NCI-H187 treated with DMSO at 0.1 percent for 48 hours (cell line): ENCODE measurements at places on chromosomes 6 and 20.

GRCh38 chr6:154289818-154290508, 66.6 kb downstream of the IPCEF1 start:
- no peak for DNase-seq

GRCh38 chr6:85081102-85081501, 316.7 kb upstream of the TBX18 start:
- no peak for DNase-seq

- no peak for DNase-seq
Observed at GRCh38 chr20:56867128-56867527, 238.0 kb downstream of the TFAP2C start.

- no peak for DNase-seq
Observed at GRCh38 chr20:17678886-17679285, 3.2 kb downstream of the RRBP1 start.

- no peak for DNase-seq
Observed at GRCh38 chr6:145339089-145339488, 396.2 kb downstream of the EPM2A start.

GRCh38 chr6:130946076-130946475, 117.0 kb downstream of the EPB41L2 start:
- no peak for DNase-seq

DNA sequence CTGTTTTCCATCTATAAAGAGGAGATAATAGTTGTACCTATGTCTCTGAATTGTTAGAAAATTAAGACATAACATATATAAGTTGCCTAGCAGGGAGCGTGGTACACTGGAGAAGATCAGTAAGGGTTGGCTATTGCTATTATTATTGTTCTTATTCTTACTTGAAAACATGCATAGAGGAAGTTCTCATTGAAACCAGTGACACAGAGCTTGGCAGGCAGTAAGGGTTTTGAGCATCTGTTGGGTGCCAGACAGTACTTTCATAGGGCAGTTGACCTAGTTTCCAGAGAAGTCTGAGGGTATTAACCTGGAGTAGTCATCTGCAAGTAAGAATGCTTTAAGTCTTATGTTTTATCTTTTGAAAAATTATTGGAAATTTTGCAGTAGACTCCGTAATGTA, 13.3 kb upstream of the SGK1 start:
- no peak for DNase-seq

DNA sequence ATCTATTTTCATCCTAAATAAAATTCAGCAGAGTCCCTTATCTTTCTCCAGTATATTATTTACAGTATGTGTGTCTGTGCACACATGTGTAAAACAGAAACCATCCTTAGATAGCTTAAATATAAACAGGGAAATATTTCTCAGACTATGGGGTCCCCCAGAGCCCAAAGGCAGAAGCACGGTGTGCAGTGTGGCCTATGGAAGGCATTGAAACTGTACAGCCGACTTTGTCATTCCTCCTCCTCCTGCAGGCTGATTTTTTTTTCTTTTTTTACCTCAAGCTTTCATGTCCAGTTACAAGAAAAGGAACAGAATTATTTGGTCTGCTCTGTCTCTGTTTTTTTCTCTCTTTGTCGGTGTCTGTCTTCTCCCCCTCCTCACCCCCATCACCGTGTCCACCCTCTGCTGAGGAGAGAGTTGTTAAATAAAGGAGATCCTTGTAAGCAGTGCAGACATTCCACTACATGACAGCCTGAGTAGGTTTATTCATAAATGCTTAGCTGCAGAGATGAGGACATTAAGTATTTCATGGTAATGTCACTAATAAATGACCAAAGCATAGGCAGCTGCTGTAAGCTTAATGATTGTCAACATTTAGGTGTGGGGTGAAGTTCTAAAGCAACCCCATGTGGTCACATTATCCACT, 31.8 kb upstream of the SLC35D3 start:
- DNase-seq, result no peak

DNA sequence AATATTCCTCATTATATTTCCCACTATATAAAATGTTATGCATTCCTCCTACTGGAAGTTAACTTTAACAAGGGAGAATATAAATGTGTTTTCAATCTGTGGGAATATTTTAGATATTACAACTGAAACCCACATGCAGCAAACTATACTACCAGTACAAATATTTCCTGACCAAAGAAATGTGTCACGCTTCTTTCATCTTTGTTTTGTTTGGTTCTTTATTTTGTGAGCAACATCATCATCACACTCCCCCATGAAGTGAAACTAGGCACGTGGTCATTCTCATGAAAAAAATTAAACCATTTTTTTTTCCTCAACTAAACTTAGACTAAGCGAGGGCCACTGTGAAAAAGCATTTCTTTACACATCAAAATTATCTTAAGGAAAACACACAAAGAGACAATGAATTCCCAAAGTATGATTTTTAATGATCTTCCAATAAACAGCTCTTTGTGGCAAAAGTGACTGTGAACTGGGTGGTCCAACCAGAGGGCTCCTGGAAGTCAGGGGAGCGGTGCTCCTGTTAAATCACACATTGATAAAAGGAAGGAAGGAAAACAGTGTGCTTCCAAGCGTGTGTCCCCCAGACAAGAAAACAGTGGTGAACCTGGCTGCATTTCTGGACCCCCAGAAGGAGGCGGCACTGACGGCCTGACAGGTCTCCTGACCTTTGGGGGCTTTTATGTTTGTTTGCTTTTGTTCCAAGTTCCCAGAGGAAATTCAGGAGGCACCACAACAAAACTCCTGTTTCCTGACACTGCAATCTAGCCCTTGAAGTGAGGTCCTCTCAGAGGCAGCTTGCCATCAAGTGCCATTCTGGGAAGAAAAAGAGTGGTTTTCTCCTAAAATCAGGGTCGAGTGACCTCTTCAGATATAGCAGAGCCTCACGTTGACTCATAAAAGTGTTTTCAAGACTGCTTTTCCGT, 166.8 kb upstream of the FOXQ1 start:
- DNase-seq, result no peak

GRCh38 chr6:90458353-90459224, 128.3 kb downstream of the MAP3K7 start:
- no peak for DNase-seq

GRCh38 chr6:11433860-11434259, 103.7 kb upstream of the TMEM170B start:
- no peak for DNase-seq

GRCh38 chr20:44615876-44616603, 33.7 kb downstream of the PKIG start:
- DNase-seq, result no peak

DNA sequence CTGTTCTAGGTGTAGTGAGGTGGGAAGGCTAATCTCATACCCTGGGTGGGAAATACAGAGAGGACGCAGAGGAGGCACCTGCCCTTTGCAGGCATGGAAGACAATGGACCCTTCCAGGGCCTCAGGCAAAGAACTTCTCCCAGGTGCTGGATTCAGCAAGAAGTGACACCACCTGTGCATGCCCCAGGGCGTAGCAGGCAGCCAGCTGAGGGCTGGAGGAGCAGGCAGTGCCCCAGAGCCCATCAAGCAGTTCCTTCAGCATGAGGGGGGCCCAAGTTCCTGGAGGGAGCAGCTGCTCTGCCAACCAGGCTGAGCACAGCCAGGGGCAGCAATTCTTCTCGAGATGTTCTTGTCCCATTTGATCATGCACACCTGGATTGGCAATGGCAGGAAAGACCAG, 170.3 kb upstream of the PDE10A start:
- DNase-seq, result no peak

DNA sequence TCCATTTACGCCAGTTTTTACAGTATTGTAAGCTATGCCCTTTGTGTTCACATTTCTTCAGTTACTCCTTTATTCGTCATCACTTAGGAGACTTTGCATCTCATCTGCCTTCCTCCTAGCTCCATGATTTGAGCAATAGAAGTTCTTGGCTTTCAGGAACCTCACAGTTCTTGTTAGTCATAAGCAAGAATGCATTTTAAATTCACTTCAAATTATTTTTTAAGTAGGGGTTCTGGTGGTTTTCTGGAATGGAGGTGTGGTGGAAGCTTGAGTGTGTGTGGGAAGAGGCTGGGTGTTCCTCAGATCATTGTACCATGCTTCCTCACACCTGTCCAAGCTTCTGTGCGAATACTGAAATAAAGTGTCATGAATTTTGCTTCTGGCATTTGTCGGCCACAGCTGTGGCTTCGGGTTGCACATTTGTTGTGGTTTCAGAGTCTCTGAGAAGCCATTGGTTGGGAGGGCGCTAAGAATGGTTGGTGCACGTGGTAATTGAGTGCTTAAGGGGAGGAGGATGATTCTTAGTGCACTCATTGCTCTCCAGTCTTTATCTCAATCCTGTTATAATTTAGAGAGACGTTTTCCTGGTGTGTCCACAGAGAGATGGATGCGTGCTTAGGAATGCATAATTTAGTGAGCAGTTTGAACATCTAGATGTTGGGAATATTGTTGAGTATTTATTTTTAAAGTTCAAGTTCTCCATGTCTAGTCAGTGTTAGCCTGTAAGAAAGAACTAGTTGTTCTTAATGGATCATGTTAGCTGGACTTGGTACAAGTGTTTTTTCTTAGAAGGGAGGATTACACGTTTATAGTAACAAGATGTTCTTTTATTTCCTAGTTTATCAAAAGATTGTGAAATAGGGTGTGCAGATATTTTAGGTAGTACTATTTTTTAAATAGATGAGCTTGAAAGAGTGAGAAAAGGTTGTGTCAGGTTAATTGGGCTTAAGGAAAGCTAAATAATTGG, 31.9 kb downstream of the FOXO3 start:
- DNase-seq, result peak; percentile 67

GRCh38 chr6:8195040-8195713, 92.8 kb upstream of the EEF1E1 start:
- no peak for DNase-seq

- peak; percentile 32 for DNase-seq
Observed at GRCh38 chr6:27188885-27189418, 58.5 kb upstream of the PRSS16 start.

- DNase-seq, result no peak
Observed at GRCh38 chr20:59289994-59290393, 10.4 kb upstream of the EDN3 start.

DNA sequence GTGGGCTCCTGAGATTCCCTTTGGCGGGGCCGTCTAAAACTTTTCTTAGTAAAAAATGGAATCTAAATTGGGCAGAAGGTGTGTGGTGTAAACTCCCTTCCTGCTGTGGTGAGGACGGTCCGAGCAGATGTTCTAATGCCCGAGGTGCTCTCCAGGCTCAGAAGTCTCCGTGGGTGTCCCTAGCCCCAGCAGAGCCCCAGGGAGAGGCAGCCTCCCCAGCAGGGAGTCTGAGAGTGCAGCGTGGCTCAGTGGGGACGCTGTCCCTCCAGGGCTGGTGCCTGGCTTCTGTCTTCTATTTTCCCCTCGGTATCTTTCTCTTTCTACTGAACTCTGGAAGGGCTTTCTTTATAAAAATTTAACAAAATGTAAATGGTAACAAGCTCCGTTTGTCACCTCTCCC, 208.2 kb downstream of the SMOC2 start:
- no peak for DNase-seq

DNA sequence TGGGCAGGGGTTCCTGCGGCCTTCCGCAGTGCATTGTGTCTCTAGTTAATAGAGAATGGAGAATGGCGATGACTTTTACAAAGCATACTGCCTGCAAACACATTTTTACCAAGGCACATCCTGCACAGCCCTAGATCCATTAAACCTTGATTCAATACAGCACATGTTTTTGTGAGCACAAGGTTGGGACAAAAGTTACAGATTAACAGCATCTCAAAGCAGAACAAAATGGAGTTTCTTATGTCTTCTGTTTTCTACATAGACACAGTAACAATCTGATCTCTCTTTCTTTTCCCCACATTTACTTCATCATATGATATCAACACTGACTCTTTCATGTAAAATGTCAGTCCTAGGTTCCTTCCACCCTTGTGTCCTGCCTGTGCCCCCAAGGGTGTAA, 63.5 kb downstream of the GCNT2 start:
- DNase-seq, result no peak

DNA sequence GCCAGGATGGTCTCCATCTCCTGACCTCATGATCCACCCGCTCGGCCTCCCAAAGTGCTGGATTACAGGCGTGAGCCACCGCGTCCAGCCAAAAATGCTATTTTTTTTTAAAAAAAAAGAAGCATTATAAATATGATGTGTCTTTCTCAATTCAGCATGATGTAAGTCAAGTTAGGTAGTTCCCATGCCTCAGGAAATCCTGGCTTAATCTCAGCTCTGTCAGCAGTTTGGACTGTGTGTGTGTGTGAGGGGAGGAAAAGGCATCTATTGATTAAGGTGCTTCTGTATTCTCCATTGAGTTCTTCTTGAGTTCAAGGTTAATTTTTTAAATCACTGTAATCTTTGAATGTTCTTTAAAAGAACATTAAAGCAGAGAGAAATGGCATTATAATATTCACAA, 51.5 kb downstream of the GMDS start:
- DNase-seq, result no peak

- DNase-seq, result no peak
Observed at GRCh38 chr6:85127168-85127498, 322.8 kb upstream of the NT5E start.

GRCh38 chr20:57055345-57055744, 211.1 kb downstream of the BMP7 start:
- DNase-seq, result no peak

DNA sequence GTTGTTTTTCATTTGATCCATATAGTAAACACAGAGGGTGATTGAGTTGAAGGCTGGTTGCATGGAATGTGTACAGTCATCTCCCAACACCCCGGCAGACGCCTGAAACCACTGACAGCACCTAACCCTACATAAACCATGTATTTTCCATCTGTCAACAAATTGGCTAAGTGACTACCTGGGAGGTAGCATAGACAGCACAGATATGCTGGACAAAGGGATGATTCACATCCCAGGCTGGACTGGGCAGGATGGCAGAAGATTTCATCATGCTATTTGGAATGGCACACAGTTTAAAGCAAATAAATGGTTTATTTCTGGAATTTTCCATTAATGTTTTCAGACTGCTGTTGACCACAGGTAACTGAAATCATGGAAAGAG, 4.4 kb upstream of the VIP start:
- DNase-seq, result no peak

- DNase-seq, result no peak
Observed at GRCh38 chr20:37393196-37393862, 47.4 kb downstream of the SRC start.

DNA sequence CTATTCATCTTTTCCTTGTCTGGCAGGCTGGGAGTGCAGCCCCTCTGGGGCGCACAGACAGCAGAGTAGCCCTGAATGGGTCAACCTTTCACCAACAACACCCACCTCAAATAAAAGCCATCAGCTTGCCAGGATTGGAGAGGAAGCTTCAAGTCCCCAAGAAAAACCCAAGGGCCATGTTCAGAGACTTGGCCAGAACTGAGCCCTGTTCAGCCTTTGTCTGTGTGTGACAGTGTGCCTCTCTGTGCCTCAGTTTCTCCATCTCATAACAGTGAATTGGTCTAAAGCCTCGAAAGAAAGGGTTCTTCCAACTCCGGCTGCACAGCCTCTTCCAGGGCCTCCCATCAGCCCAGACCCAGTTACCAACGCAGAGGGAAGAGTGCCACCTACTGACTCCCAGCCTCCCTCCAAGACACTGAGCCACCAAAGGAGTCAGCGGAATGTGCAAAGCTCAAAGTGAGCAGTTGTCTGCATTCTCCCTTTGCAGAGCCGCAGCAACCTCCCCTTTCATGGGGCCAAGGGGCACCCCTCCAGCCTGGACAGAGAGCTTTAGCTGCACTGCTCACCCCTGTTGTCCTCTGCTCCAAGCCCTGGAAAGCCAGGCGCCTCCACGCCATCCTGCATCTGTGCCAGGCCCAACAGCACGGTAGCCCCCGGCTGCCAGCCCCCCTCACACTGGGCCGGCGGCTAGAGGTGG, 82.7 kb upstream of the TOP1 start:
- DNase-seq, result peak; percentile 2

- DNase-seq, result no peak
Observed at GRCh38 chr6:19399406-19399805, 437.8 kb upstream of the ID4 start.

GRCh38 chr6:76441875-76442274, 369.4 kb upstream of the IMPG1 start:
- DNase-seq, result no peak

GRCh38 chr6:139569566-139569965, 195.1 kb upstream of the CITED2 start:
- no peak for DNase-seq
